Caco-2 (cell line): ENCODE measurements at places on chromosomes 2 and 18. TPM values are rescaled to one million over a fixed set of nuclear protein-coding genes. Genes with fewer than 3 reads are reported as not detected.

DSG4 gene
- not detected in 2 replicates for total RNA-seq

CD28 gene
- 0.30 and 0.84 TPM in 2 replicates for total RNA-seq

PDE11A gene
- total RNA-seq = 0.21 and 0.25 TPM in 2 replicates

L3MBTL4 gene
- total RNA-seq = 0.23 TPM in 1 of 2 replicates, not detected in the other

NPHP1 gene
- total RNA-seq = 2.0 and 3.1 TPM in 2 replicates

DHRS9 gene
- total RNA-seq = not detected in 2 replicates

DNA sequence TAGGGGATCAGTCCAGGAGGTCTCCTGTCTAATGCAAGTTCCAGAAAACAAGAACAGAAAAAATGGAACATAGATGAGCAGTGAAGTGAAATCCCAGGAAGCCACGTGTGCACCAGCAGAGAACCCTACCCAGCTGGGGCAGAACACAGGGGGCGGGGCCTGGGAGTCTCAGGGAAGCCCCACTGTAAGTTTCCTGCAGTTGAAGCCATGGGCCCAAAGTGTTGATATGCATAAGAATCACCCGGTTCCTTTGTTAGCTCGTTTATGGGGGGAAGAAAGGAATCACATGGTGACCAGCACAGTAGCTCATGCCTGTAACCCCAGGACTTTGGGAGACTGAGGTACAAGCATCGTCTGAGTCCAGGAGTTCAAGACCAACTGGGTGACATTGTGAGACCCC is 131.3 kb downstream of the INO80D start:
- no peaks in the 10 kb centered on the region for H3K27me3 ChIP-seq
- no peak for DNase-seq
- no peak overlapping the region for H3K27ac ChIP-seq
- no peaks in the 10 kb centered on the region for H3K4me1 ChIP-seq

DNA sequence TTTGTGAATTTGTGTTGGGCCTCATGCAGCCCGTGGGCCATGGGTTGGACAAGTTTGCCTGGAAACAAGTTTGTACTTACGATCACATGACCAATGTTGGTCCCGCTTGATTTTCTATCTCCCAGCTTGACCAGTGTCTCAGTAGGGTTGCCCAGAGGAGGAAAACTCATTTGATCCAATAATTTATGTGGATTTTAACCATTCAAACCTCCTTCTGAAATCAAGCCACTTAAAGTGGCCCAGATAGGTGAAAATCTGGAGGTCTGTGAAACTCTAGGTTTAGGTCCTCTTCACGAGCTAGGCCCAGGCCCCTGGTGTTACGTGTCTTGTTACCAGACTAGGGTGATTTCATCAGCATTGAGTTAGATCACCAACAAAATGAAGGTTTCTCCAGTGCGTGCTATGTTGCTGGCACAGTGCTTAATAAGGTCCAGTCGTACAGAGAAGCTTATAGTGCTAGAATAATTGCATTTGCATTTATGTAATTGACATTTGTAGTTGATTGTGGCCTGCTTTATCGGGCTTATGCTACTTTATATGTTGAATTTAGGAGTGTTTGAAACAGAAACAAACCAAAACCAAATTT is 4.4 kb downstream of the ACTR2 start:
- H3K36me3 ChIP-seq = no peaks in the 10 kb centered on the region
- no peak overlapping the region for H3K4me3 ChIP-seq
- peaks cover 7% of the 10 kb centered on the region; the same call in 1 of the 2 replicates for H3K4me1 ChIP-seq
- no peak for DNase-seq

- no peaks in the 10 kb centered on the region for H3K4me1 ChIP-seq
- no peak for DNase-seq
- no peaks in the 10 kb centered on the region for H3K27me3 ChIP-seq
- no peak overlapping the region for H3K4me3 ChIP-seq
These were observed 25.9 kb downstream of the SPP2 start for GRCh38 chr2:234076451-234076850.

- no peaks in the 10 kb centered on the region for H3K36me3 ChIP-seq
- peak; percentile 12 for DNase-seq
- no peaks in the 10 kb centered on the region for H3K4me1 ChIP-seq
- H3K27me3 ChIP-seq = no peaks in the 10 kb centered on the region
These were observed 337.8 kb downstream of the CDH2 start for GRCh38 chr18:27839141-27839540.

DNA sequence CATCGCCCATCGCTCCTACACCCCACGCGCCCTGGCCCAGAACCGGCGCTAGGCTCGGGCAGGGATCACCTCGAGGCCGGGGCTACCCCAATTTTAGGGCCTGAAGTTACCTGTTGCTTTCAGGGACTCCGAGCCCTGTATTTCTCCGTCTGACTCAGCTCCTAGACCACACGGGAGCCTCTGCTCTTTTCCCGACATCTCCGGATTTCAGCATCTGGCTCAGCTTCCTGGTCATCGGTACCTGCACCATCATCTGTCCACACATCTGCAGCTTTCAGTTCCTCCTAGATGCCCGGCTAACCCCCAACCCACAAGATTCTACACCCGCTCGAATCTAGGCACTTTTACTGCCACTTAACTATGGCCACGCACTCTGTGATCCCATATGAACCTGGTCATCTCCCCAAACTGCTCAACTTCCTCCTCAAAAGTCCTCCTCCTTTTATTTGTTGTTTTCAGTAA is 12.1 kb upstream of the HMSD start:
- H3K4me1 ChIP-seq = no peaks in the 10 kb centered on the region
- no peak for DNase-seq
- H3K27me3 ChIP-seq = no peaks in the 10 kb centered on the region
- H3K36me3 ChIP-seq = no peaks in the 10 kb centered on the region

GRCh38 chr2:21256006-21256405 is 132.2 kb downstream of the TDRD15 start:
- DNase-seq = no peak
- no peak overlapping the region for H3K27ac ChIP-seq
- H3K36me3 ChIP-seq = no peaks in the 10 kb centered on the region
- no peak overlapping the region for H3K4me3 ChIP-seq
- no peaks in the 10 kb centered on the region for H3K27me3 ChIP-seq

- DNase-seq = no peak
- no peaks in the 10 kb centered on the region for H3K36me3 ChIP-seq
- H3K4me1 ChIP-seq = no peaks in the 10 kb centered on the region
- no peaks in the 10 kb centered on the region for H3K27me3 ChIP-seq
- H3K4me3 ChIP-seq = no peak overlapping the region
These were observed 31.3 kb downstream of the DGKD start for GRCh38 chr2:233385489-233386044.

- H3K36me3 ChIP-seq = no peaks in the 10 kb centered on the region
- H3K27ac ChIP-seq = no peak overlapping the region
- DNase-seq = no peak
These were observed 68.8 kb downstream of the TMEM131 start for GRCh38 chr2:97926946-97927345.

GRCh38 chr18:28018351-28018750 is 158.6 kb downstream of the CDH2 start:
- H3K27ac ChIP-seq = no peak overlapping the region
- no peak overlapping the region for H3K4me3 ChIP-seq
- H3K27me3 ChIP-seq = no peaks in the 10 kb centered on the region
- H3K4me1 ChIP-seq = no peaks in the 10 kb centered on the region
- H3K36me3 ChIP-seq = no peaks in the 10 kb centered on the region

DNA sequence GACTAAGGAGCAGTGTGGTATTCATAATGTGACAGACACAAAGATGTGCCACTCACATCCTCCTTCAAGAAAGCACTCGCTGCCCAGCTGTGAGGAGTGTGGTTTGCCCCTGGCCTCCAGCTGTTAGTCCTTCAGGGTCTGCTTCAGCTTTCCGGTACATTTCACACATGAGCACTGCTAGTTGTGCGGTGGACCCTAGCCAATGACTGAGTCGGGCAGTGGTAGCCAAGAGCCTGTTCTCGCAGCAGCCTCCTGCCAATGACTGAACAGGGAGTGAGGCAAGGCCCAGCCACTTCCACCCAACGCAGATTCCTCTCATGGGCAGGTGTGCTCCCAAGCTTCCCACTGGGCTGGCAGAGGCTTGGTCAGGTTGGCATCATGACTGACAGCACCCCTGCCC is 254.3 kb downstream of the RBM43 start:
- H3K27me3 ChIP-seq = no peaks in the 10 kb centered on the region
- H3K4me3 ChIP-seq = no peak overlapping the region
- no peak for DNase-seq
- no peak overlapping the region for H3K27ac ChIP-seq

DNA sequence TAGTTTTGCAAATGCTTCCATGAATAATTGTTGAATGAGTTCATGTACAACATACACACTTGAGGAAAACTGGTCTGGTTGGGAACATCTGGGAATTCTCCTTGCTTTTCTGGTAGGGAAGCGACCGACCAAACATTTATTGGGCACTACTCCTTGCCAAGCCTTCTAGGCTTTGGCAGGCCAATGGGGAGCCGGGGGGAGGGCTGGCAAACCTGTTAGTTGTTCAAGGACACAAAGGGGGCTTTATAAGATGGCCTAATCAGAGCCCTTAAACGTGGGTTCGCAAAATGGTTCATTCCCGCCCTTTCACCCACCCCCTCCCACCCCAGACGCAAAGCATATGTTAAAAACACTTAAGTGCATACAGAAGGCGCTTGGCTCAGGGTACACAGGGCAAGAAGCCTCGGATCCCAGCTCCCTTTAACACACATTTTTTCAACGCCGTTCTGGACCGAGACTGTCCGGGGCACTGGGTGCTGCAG is 844 bp upstream of the VSNL1 start:
- DNase-seq = peak; percentile 13
- peaks cover 24% of the 10 kb centered on the region for H3K4me1 ChIP-seq
- H3K27me3 ChIP-seq = no peaks in the 10 kb centered on the region; the same call in 1 of the 2 replicates
- H3K27ac ChIP-seq = peak overlapping the region; percentile 4
- H3K36me3 ChIP-seq = no peaks in the 10 kb centered on the region
- peak overlapping the region; percentile 58 for H3K4me3 ChIP-seq

DNA sequence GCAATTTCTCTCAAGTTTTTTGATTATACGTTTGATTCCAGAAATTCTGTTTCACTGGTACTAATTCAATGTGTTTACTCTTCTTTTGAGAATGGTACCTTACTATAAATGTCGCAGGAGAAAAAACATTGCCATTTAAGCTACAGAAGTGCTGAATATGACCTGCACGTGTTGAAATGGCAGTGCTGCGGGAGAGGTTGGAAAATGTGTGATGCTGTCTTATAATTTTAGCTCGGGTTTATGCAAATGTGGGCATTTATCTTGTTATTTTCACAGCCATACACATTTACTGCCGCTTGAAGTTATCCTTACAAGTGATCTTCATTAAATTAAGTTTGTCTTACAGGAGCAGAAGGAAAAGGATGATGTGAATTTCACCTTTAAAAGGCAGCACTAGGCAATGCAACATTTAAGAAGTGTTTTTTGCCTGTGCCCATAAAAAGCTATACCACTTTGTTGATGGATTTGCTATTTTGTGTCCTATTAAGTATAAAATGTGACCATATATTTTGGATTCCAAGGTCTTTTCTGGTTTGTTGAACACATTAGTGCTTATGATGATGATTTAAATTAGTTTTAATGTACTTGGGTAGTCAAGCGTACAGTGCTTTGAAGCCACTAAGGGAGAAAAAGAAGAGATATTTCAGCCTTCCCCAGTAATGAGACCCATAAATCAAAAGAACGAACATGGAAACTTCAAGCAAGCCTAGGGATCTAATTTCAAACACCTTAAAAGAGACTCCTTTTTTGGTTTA is 112.1 kb downstream of the LTBP1 start:
- no peaks in the 10 kb centered on the region for H3K27me3 ChIP-seq
- H3K4me3 ChIP-seq = no peak overlapping the region
- H3K36me3 ChIP-seq = no peaks in the 10 kb centered on the region
- DNase-seq = no peak

DNA sequence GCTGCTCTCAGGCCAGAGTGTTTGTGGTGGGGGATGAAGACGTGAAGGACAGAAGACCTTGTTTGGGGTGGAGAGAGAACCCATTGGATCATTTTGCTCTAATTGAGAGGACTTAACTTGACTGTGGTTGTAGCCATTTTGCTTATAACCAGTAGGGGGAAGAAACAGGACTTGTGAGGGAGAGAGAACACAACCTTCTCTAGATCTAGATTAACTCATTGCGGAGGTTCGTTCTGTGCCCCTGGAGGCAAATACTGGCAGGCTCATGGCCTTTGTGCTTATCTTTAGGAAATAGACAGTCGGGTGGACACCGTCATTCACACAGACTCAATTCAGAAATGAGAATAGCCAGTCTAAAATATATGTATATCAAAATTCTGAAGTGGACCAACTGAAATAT is 147.0 kb upstream of the LHCGR start:
- H3K4me1 ChIP-seq = no peaks in the 10 kb centered on the region
- no peaks in the 10 kb centered on the region for H3K27me3 ChIP-seq
- no peaks in the 10 kb centered on the region for H3K36me3 ChIP-seq
- no peak for DNase-seq
- H3K4me3 ChIP-seq = no peak overlapping the region
- H3K27ac ChIP-seq = no peak overlapping the region

- H3K27ac ChIP-seq = no peak overlapping the region
- DNase-seq = no peak
- no peaks in the 10 kb centered on the region for H3K36me3 ChIP-seq
- H3K4me1 ChIP-seq = peaks cover 34% of the 10 kb centered on the region
These were observed 54.6 kb upstream of the COBLL1 start for GRCh38 chr2:164896226-164896625.

DNA sequence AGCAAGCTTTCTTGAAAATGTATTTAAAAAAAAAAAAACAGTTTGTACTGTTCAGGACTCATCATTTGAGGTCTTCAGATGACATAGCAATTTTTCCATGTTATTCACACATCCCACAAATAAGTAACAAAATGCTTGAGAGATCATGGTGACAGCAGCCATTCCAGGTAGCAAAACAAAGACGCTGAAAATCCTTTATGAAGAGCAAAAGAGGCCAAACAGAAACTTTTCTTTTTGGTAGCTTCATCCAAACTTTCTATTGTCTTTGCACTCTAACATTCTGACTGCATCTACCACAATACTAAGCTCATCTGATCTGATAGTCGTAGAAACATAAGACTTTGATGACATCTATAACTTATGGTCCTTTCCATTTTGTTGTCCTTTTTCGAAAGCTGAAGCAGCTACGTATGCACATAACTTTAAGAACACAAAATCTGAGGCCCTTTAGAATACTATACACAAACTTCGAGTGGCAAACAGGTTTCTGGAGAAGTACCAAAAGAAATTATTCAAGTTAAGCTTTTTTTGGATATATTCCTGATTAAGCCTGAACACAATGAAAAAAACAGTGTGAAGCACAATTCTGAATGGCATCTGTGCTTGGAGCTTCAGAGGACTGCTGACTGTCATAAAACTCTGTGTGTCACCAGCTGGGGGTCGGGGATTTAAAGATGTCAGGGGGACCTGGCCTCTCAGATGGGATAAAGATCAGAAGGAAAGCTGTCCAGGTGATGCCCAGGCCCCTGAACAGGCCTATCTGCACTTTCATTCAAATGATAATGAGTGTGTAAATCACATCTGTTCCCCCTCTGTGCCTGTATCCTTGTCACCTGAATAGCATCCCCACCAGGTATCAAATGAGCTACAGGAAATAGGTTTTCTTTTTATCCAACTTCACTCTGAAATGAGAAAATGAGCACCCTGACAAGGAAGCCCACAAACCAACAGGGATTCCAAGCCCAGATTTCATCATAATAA is 75.8 kb downstream of the ZEB2 start:
- no peak overlapping the region for H3K27ac ChIP-seq
- H3K36me3 ChIP-seq = no peaks in the 10 kb centered on the region
- DNase-seq = no peak
- H3K4me1 ChIP-seq = no peaks in the 10 kb centered on the region
- H3K27me3 ChIP-seq = no peaks in the 10 kb centered on the region; the same call in 1 of the 2 replicates

GRCh38 chr2:232838406-232838874 is 31.6 kb upstream of the SNORC start:
- H3K36me3 ChIP-seq = no peaks in the 10 kb centered on the region
- DNase-seq = no peak
- no peaks in the 10 kb centered on the region for H3K27me3 ChIP-seq
- H3K4me1 ChIP-seq = no peaks in the 10 kb centered on the region
- H3K4me3 ChIP-seq = no peak overlapping the region
